T-helper 17 cell (primary cell): ENCODE measurements at places on chromosomes 7 and 10.

DNA sequence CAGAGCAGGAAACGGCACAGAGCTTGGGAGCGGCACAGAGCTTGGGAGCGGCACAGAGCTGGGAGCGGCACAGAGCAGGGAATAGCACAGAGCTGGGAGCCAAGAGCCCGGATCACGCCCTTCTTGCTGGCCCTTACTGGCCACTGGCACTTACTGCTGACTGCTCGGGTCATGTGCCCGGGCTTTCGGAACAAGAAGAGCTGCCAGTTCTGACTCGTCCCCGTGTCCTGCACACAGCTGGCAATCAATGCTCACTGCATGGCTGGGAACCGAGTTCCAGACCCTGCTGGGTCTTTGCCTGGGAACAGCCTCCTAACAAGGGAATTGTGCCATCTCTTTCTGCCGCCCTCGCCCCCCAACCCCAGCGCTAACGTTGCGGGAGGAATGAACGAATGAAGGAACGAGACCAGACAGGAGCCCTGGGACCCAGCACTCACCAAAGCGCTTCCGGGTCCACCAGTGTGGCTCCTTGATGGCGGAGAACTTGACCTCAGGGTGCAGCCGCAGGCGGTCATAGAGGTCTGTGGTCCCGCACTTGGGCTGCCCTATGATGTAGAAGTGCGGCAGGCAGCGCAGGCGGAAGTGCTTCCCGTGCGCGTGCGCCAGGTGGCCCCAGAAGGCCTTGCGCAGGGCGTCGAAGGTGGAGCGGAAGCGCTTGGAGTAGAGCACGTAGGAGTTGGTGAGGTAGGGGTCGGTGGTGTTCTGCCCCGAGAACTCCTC is 49.1 kb downstream of the CHST15 start:
- H3K27ac ChIP-seq, result no peak overlapping the region
- H3K36me3 ChIP-seq, result no peaks in the 10 kb centered on the region
- H3K27me3 ChIP-seq, result peaks cover 23% of the 10 kb centered on the region
- peaks cover 9% of the 10 kb centered on the region for H3K4me1 ChIP-seq
- no peak for DNase-seq

GRCh38 chr10:91879515-91880170 is 29.6 kb downstream of the FGFBP3 start:
- no peak overlapping the region for H3K27ac ChIP-seq
- H3K36me3 ChIP-seq, result no peaks in the 10 kb centered on the region
- H3K4me3 ChIP-seq, result no peak overlapping the region

GRCh38 chr7:7449055-7449454 is 86.6 kb downstream of the COL28A1 start:
- DNase-seq, result no peak
- H3K36me3 ChIP-seq, result no peaks in the 10 kb centered on the region
- no peak overlapping the region for H3K4me3 ChIP-seq
- H3K27ac ChIP-seq, result no peak overlapping the region
- no peaks in the 10 kb centered on the region for H3K4me1 ChIP-seq
- no peaks in the 10 kb centered on the region for H3K27me3 ChIP-seq

DNA sequence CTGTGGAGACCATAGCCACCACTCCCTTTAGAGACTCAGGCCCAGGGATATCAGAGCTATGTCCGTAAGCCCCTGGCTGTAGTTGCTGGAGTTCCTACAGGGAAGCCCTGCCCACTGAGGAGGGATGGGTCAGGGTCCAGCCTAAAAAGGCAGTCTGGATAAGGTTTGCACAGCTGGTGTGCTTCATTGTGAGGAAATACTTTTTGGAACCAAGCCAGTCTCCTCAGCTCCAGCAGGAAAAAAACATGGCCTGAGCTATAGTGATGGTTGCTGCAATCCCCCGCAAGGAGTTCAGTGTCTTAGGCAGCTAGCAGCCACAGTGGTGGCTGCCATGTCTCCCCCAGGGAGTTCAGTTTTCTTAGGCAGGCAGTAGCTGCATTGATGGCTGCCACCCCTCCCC is 52.6 kb upstream of the CYP2C8 start:
- H3K36me3 ChIP-seq, result peaks cover 2% of the 10 kb centered on the region
- no peak for DNase-seq
- H3K27ac ChIP-seq, result no peak overlapping the region
- H3K4me3 ChIP-seq, result no peak overlapping the region

DNA sequence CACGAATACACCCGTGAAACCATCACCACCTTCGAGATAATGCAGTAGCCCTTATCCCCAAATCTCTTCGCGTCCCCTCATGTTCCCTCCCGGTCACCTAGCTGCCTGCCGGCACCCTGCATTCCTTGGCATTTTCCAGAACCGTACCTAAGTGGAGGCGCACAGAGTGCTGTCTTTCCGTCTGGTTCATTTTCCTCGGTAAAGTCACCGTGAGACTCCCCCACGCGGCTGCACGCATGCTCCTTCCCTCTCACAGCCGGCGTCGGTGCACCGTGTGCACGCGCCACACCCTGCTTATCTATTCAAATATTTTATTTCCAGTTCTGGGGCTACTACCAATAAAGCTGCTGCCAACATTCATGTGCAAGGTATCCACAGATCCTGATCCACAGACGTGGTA is 65.5 kb upstream of the NKX6-2 start:
- DNase-seq, result no peak
- H3K4me3 ChIP-seq, result no peak overlapping the region
- no peaks in the 10 kb centered on the region for H3K36me3 ChIP-seq
- peaks cover 5% of the 10 kb centered on the region for H3K4me1 ChIP-seq
- H3K27me3 ChIP-seq, result peaks cover 47% of the 10 kb centered on the region
- no peak overlapping the region for H3K27ac ChIP-seq
